ENCODE measurements at places on chromosomes 6 and 20.

GRCh38 chr6:3385660-3386151 lies 71.1 kb downstream of the SLC22A23 start:
- no peak for DNase-seq

GRCh38 chr6:90913266-90913960 lies 326.5 kb upstream of the MAP3K7 start:
- DNase-seq = no peak

DNA sequence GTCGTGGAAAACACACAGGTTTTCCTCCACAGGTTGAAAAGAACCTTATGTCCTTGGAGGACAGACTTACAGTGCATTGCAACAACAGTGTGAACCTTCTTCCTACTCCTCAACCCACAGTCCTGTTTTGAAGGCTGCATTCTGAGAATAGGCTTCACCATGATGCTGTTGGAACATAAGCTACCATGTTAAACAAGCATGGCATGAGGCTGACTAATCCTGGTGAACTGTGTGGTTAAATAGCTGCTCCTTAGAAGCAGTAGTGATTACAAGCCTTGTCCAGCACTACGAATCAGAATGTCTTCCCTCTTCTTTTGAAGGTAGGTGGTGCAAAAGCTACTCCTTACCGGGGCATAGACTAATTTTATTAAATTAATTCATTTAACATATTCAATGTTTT lies 368.5 kb upstream of the EPHA7 start:
- no peak for DNase-seq

GRCh38 chr20:10115021-10115420 lies 80.2 kb downstream of the ANKEF1 start:
- DNase-seq = no peak

GRCh38 chr6:142900227-142900971 lies 44.6 kb downstream of the HIVEP2 start:
- no peak for DNase-seq

DNA sequence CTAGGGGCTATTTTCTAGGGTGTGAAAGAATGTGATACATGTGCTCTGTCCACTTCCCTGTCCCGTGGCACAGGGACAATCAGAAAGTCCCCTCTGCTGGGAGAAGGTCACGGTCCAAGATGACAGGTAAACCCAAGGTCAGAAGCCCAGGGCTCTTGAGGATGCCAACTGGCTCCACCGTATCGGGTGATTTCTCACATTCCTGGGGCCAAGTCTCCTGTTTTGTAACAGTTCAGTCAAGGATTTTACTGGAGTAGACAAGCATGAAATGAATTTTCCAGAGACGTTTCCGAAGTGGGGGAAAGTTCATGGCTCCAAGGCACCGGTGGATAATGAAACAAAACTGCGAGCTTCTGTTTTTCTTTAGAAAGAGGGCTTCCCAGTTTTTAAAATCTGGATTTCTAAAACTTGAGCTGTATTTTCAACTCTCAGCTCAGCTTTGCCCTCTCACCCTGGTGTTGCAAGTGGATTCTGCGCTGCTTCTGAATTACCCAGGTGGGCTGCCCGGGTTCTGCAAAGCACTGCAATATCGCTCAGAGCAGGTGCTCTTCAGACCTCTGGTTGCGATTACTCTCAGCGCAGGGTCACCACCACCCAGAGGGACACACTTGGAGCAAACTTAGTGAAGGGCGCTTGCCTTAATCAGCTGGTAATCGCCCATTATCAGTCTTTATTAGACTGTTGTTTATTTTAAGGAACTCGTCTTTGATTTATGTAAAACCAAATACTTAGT lies 64.4 kb upstream of the TMEM170B start:
- DNase-seq = no peak

- no peak for DNase-seq
Measured at GRCh38 chr6:150320442-150320841, 48.4 kb upstream of the IYD start.

GRCh38 chr20:46826343-46826984 lies 68.2 kb upstream of the EYA2 start:
- DNase-seq = no peak

- DNase-seq = no peak
Measured at GRCh38 chr6:88870717-88871330, 92.6 kb downstream of the RNGTT start.

DNA sequence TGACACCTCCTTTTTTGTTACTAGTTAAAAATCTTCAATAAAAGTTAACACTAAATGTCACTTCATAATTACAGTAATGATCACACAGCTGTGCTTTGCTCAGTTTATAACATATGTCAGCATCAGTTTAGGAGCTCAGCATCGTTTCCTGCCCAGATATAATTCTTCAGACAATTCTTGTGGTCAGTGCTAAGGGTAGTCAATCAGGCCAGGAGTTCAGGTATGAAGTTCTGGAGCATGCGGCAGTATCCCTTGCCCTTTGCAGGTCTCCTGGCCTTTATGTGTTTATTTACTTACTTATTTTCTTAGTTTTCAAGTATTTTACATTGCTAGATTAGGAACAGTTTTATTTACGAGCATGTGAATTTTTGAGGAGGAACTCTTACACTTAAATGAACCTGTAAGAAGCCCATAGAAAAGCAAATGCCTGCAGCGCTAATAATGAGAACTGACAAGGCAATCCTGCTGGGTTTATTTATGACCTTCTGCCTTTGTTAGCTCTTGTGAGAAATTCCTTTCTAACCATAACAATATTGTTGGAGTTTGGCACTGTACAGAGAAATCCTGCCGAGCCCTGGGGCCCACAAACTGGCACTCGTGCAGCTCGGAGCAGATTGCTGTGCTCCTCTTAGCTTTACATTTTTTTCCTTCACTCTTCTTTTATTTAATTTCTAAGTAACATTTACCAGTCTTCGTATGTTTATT lies 252.8 kb downstream of the TMEM242 start:
- DNase-seq = no peak

DNA sequence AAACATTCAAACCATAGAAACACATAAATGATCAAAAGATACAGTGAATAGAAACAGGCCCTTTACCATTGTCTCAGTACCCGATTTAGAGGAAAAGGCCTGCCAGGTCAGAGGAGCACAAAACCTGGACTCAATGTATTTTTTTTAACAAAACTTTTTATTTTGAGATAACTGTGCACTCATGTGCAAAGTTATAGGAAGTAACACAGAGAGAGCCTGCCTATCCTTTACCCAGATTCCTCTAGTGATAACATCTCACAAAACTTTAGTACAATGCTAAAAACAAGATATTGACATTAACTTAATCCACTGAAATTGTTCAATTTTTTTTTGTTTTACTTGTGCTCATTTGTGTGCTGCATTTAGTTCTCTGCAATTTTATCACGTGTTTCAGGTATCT lies 36.8 kb upstream of the SAMD3 start:
- no peak for DNase-seq

- no peak for DNase-seq
Measured at GRCh38 chr6:114432400-114432799, 89.6 kb upstream of the HS3ST5 start.

DNA sequence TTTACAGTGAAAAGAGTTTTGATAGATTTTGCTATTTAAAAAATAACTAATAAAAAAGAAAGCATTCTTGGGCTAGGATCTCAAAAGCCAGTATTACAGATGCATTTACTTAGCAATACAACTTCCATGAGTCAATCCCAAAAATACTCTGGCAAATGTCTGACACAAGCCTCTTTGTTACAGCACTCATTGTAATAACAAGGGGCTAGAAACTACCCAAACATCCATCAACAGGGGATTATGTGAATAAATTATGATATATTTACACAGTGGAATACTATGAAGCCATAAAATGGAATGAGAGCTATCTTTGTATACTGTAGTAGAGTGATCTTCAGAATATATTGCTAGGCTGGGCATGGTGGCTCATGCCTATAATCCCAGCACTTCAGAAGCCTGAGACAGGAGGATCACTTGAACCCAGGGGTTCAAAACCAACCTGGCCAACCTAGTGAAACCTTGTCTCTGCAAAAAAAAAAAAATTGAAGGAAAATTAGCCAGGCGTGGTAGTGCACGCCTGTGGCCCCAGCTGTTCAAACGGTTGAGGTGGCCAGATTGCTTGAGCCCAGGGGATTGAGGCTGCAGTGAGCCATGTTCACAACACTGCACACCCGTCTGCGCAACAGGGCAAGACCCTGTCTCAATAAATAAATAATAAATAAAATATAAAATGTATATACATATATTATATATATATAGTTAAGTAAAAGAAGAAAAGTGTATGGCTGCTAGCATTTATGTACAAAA lies 34.7 kb upstream of the TOP1 start:
- no peak for DNase-seq

DNA sequence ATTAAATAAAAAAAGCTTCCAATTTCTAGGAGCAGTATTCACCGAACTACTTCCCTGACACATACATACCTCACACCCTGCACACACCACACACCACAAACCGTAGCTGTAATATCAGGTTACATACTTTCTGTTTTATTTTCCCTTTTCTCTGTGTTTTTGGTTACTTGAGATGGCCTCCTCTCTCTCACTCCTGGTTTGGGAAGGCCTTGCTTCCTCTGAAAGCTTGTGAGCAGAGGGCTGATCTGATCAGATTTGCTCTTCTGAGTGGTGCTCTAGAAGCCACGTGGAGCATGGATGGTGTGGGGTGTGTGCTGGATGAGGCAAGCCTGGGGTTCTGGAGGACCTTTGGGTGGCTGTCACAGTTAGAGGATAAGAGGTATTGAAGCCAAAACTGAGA lies 20.9 kb downstream of the UTRN start:
- DNase-seq = no peak

- no peak for DNase-seq
Measured at GRCh38 chr6:73854998-73855718, 159.2 kb downstream of the CD109 start.

- DNase-seq = peak; percentile 96
Measured at GRCh38 chr6:90537723-90538258, 49.1 kb downstream of the MAP3K7 start.

DNA sequence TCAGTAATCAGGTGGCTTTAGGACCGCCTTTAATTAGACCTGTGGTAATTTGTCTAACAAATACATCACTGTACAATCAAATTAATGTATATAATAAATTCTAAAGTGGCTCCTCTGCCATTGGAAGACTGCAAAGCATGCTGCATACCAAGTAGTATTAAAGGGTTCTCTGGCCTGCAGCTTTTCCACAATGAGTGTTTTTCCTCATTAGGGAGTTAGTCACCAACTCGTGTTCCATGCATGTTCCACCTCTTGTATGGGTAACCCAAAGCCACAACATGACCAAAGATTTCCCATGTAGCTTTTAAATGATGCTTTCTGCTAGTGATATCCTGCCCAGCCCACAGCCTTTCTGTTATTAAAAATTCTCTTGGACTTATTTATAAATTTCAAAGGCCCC lies 218.7 kb downstream of the FUT9 start:
- DNase-seq = no peak

DNA sequence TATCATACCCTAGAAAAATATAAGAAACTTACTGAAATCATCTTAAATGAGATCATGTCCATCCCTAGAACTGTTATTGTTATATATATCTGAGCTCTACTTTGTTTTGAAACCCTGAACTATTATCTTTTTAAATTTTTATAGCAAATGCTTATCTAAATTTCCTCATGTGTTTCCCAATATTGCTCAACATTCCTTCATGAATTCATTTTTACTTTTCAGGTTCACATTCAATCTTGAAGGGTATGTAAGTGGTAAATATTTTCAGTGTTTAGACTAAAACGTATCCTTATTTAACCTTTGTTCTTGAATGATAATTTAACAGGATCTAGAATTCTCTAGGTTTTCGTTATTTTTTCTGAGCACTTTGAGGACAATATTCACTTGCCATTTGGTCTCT lies 23.9 kb downstream of the PDE7B start:
- DNase-seq = no peak

DNA sequence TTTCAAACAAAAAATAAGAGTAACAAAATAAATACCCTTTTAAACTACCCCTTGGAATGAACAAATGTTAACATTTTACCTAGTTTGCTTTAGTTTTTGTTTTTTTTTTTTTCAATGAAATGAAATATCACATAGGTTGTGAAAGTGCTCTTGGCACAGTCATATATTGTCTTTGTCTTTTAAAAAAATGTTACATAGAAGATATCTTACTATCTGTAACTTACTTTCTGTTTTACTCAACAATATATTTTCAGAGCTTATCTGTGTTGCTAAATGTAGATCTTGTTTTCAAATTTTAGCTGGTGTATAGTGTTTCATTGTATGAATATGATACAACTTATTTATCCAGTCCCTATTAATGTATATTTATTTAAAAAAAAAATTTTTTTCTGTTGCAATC lies 8.6 kb downstream of the CEP57L1 start:
- no peak for DNase-seq

DNA sequence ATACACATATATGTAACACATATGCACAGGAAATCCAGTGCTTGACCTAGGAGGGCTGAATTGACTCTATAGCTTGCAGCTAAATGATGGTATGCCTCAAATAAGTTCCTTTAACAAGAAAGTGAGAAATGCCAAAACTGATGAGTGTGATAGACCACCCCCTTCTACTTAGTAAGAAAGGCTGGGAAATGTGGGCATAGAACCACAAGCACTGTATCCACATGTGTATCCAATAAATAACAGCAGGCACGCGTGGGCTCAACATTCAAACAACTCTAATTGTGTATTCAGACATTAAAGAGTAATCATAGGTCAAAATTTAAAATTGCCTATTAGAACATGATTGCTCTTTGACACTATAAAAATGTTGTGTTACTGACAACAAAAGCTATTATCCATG lies 54.1 kb downstream of the FAM83B start:
- DNase-seq = no peak

Data from SIG-M5 (cell line).